Activated CD4-positive, alpha-beta memory T cell treated with anti-CD3 and anti-CD28 coated beads, Interleukin-2, amount 10 ng/mL, durations not matched to agents 7 days and 5 days (primary cell): ENCODE measurements at places on chromosomes 16 and 17.

- peak; percentile 34 for DNase-seq
Observed at GRCh38 chr16:56041556-56042140, 149.6 kb upstream of the GNAO1 start.

DNA sequence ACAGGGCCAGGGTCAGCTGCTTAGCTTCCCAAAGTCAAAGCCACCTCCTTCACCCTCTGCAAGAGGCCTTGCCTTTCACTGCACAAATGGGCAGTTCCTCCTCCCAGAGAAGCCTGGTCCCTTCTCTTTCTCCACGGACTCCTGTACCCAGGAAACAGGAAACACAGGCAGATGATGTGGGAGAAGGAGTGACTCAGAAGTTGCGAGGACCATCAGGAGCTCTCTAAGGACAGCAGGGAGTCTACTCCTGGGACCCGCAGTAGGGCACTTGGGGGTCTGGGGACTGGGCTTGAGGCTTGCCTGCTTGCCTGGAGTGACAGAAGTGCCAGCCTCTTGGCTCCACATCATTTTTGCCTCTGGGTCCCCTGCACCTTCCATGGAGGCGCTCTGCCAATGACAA lies 47.4 kb upstream of the KSR1 start:
- DNase-seq: no peak

GRCh38 chr17:42312285-42313130 lies 24.2 kb downstream of the STAT5A start:
- peak; percentile 80 for DNase-seq

GRCh38 chr16:69834807-69835466 lies 72.8 kb downstream of the WWP2 start:
- DNase-seq: no peak

- no peak for DNase-seq
Observed at GRCh38 chr17:34474706-34475105, 104.7 kb upstream of the TMEM132E start.

DNA sequence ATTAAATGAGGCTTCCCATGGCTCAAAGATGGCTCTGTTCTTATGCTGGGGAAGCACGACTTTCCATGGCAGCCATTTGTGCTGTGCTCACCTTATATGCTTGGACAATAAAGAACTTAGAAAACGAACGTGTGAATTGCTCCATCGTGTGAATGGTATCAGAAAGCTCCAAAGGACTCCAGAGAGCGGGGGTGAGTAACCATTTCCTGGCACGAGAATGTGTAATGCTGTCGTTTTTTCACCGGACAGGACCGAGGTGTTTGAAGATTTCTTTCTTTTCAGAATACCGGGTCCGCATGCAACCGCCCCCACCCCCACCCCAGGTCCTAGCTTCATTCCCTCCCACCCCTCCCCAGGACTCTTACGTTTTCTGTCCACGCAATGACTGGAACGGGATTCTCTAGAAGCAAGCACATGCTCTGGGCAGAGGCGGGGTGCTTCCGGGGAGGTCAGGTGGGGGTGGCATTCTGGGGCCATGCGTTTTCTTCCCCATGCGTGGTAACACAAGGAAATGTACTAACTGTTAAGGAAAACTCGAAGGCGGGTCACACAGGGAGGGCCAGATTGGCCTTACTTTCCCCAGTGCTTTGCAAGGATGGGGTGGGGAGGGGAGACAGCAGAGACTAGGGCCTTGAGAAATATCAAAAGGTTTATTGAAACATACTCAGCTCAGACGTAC lies 26.2 kb downstream of the GPRC5B start:
- DNase-seq: no peak

DNA sequence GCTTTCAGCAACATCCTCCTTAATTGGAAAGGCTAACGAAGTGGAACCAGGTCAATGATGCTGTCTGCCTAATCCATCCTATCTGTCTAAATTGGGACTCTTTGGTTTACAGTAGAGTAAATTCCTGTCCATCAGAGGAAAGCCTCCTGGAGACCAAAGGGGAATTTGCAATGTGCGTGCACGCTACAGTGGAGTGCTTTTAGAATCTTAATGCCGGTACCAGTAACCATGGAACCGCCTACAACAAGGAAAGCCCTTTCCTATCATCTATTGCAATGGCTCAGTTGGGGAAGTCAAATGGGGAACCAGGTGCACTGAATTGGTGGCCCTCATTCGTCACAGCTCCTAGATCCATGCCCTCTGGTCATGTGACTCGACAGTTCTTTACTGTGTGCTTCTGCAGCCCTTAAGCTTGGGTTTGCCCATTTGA lies 110.1 kb downstream of the XYLT1 start:
- no peak for DNase-seq
